ENCODE measurements at places on chromosomes 3 and 15.

GRCh38 chr3:65830948-65831732, 207.6 kb downstream of the MAGI1 start:
- no peak for DNase-seq

DNA sequence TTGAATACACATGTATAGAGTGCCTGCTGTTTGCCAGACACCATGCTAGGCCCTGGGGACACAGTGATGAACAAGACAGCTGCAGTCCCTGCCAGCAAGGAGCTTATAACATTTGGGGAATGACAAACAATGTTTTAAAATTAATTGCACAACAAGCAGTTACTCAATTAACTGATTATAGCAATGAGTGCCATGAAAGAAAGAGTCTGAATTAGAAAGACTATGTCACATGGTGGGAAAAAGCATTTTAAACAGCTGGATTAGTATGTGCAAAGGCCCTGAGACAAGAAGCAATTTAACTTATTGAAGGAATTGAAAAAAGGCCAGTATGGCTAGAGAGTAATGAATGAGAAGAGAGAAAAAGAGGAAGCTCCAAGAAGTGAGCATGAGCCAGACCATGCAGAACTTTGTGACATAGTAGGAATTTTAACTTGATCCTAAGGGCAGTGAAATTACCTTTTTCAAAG, 64.5 kb upstream of the PLXNA1 start:
- DNase-seq: no peak

- DNase-seq: no peak
These were observed 112.2 kb upstream of the SLC4A7 start for GRCh38 chr3:27596334-27596841.

DNA sequence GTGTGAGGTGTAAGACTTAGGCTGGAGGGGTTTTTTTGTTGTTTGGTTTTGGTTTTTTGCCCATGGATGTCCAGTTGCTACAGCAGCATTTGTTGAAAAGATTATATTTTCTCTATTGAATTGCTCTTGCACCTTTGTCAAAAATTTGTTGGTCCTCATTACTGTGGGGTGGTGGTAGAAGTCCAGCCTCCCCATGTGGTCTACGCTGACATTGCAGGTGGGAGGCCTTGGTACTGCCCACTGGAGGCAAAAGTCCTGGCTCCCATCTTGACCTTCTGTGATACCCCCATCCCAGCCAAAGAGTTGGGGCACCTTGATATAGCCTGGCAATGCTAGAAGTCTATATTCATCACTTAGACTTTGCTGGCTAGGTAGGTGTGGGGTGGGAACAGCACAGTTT, 5.4 kb upstream of the RAB6B start:
- DNase-seq: no peak

GRCh38 chr3:103662591-103662990, 1227.8 kb downstream of the ZPLD1 start:
- no peak for DNase-seq

GRCh38 chr3:186281176-186281575, 80.9 kb downstream of the DGKG start:
- no peak for DNase-seq

DNA sequence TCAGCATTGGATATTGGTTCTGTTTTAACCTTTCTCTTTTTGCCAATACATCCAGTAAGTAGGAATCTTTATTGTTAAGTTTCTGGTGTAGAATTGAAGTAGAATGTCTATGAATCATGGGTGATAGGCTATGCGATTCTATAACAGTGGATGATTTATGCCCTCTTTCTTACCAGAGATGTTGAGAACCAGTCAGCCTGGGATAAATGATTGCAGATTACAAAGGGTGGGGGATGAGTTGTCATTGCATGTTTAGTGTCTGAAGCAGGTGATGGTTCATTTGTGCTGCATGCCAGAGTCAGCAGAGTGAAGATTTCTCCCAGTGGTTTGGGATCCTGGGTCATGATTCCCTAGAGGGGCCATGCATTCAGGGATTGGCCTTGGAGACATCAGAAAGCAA, 14.3 kb downstream of the RETNLB start:
- DNase-seq: no peak

DNA sequence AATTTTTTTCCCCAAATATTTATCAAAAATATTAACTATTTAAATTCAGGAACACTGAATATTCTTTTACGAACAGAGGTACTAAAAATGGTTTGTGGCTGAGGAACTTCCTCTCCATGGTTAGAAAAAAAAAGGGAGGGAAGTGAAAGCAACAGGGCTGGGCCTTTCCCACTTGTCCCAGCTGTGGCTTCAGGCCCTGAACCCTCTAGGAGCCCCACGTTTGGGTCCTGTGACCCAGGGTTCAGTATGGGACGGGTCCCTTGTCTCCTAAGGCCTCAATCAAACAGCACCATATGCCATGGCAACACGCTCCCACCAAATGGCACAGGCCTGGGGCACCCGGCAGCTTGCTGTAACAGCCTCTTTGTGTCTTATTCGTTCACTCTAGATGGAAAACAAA, 32.4 kb downstream of the POC1A start:
- DNase-seq: no peak

DNA sequence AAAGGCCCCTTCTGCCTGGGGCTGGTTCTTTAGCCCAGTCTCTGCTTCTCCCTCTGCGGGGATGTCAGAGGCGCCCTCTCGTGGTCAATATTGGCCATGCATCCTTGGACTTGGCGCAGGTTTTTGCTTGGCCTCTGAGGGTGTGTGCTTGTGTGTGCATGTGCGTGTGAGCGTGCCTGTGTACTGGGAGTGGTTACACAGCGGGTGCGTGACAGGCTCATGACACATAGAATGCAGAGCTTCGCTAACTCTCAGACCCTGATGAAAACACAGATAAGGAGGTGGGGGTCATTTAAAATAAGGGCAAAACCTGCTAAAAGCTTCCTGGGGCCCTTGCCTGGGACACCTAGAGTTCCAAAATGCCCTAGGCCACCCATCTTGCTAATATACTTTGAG, 160.9 kb downstream of the SMAD6 start:
- no peak for DNase-seq

GRCh38 chr3:30289766-30290165, 316.6 kb upstream of the TGFBR2 start:
- no peak for DNase-seq

Data from NCI-H1417 treated with DMSO at 0.1 percent for 48 hours (cell line).